Parietal lobe (tissue), 2 donors: ENCODE measurements at places on chromosomes 11 and 22. TPM values are rescaled to one million over a fixed set of nuclear protein-coding genes. Genes with fewer than 3 reads are reported as not detected.

Gene RASSF10
- 3.1 TPM for total RNA-seq

Gene BAIAP2L2
- total RNA-seq = 0.31 TPM

Gene ADAMTS8
- 2.5 TPM for total RNA-seq

Gene MAP6
- 137 TPM for total RNA-seq

Gene ATP5MG
- 65.7 TPM for total RNA-seq

Gene DUSP8
- total RNA-seq = 8.8 TPM

Gene ELP4
- total RNA-seq = 49.8 TPM

Gene RFPL2
- total RNA-seq = not detected

Gene SNU13
- 68.9 TPM for total RNA-seq
